ENCODE measurements at places on chromosomes 1 and 21.

DNA sequence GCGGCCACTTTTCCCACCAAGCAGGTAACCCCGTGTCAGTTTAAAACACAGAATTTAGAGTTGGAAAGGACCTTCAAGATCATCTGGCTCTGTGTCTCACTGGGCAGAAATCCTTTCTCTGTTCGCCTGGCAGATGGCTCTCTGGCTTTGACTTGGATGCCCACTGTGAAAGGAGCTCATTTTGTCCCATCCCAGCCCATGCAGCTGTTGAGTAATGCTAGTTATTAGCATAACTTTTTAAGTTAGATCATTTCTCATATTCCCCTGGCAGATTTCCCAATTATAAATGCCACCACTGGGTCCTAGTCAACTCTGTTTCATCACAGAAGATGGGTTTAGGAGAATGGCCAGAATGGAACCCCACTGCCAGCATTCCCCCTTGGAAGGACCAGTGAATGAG lies 55.9 kb downstream of the SLC35F3 start:
- no peak for DNase-seq

GRCh38 chr1:180586671-180587155 lies 27.9 kb downstream of the OVAAL start:
- no peak for DNase-seq

DNA sequence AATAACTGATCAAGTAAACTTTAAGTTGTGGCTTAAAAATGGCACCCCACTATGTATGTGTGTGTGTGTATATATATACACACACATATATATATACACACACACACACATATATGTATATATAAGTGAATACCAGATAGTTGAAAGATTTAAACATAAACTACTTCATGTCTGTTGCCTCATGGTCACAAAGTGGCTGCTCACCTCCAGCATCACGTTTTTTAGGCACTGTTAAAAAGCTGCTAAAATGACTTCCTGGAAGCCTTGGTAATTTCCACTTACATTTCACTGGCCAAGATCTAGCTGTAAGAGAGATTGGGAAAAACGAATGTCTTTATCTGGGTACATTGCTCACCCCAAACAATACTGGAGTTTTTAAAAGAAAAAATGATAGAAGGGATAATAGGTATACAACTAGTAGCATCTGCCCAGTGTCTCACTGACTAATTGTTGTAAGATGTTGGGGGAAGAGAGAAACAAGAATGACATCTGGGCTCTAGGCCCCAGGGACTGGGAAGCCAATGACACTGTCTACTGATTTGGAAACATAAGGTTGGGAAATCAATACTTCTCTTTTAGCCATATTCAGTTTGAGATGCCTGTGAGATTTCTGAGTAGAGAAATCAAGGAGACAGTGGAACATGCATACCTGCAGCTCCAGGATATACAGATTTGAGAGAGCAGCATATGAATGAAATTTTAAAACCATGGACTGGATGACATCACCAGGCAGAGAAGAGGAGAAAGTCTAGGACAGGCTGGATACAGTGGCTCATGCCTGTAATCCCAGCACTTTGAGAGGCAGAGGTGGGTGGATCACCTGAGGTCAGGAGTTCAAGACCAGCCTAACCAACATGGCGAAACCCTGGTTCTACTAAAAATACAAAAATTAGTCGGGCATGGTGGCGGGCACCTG lies 42.8 kb downstream of the CLDN14 start:
- DNase-seq, result no peak

DNA sequence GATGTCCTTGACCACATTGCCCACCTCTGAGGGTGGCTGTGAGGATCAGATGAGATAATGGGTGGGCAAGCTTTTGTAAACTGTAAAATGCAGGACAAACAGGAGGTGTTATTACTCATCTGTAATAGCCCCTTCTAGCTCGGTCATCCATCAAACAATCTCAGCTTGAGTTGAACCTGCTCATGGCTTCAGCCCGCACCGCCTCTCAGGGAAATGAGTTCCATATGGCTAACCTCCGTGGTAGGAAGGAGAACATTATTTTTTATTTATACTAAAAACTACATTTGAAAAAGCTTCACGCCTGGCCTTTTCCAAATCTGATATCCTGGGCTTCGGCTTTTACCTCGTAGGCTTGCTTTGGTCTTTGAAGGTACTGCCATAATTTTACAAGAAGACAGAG lies 116.2 kb upstream of the USP24 start:
- DNase-seq, result no peak

DNA sequence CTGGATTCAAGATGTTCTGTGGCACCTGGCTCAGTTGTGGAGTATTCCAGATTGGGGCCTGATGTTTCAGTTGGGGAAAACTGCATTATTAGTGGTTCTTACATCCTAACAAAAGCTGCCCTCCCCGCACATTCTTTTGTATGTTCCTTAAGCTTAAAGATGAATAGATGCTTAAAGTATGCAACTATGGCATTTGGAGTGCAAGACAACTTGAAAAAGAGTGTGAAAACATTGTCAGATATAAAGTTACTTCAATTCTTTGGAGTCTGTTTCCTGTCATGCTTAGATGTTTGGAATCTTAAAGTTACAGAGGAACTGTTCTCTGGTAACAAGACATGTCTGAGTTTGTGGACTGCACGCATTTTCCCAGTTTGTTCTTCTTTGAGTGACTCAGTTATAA lies 7.2 kb downstream of the FPGT start:
- DNase-seq, result no peak

DNA sequence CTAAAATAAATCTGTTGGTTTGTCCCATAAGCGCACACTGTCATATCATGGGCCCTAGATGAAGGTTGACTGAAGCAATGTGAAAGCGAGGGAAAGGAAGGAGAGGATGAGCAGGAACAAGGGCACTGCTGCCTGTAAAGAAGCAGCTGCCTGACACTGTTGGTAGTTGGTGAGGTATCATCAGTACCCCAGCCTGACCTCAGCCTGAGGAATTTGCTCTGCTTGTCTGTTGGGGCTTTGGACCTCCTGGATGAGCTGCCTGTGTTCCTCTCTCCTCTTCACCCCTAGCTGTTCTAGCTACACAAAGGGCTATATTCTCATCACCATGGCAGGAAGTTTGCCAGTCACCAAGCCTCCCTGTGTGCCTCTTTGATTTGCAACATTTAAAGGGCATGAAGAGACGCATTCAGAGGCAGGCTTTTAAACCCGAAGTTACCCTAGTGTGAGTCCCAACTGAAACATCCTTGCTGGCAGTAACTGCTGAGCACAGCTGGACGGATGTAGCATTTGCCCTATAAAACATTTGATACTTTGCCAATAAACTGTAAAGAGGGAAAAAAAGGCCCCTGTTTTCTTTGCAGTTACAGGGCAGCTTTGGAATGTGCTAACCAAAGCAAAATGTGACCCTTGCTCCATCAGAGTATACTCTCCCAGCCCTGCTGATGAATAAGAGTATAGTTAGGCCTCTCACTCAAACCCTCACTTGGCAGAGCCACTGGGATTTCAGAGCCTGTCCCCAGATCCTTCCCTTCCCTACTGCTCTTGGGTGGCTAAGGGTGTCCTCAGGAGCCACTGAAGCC lies 22.2 kb upstream of the SPATA6 start:
- DNase-seq, result no peak

GRCh38 chr1:163523375-163524029 lies 201.7 kb downstream of the NUF2 start:
- no peak for DNase-seq

- DNase-seq, result no peak
These were observed 65.8 kb downstream of the MEGF6 start for GRCh38 chr1:3545363-3546047.

DNA sequence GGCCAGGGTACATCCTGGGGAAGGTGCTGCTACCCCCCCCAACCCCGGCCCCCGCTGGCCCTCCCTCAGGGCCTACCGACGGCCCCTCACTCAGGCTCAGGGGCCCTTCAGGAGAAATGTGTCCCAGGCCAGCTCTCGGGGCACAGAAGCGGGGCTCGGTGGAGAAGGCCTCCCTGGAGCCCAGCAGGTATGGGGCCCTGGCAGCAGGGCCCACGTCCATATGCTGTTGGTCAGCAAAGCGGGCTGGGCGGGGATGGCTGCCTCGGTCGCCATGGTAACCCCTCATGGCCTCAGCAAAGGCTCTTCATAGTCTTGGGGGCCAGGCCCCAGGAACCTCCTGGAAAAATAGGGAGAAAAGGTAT lies 24.4 kb downstream of the DLGAP3 start:
- DNase-seq, result no peak

DNA sequence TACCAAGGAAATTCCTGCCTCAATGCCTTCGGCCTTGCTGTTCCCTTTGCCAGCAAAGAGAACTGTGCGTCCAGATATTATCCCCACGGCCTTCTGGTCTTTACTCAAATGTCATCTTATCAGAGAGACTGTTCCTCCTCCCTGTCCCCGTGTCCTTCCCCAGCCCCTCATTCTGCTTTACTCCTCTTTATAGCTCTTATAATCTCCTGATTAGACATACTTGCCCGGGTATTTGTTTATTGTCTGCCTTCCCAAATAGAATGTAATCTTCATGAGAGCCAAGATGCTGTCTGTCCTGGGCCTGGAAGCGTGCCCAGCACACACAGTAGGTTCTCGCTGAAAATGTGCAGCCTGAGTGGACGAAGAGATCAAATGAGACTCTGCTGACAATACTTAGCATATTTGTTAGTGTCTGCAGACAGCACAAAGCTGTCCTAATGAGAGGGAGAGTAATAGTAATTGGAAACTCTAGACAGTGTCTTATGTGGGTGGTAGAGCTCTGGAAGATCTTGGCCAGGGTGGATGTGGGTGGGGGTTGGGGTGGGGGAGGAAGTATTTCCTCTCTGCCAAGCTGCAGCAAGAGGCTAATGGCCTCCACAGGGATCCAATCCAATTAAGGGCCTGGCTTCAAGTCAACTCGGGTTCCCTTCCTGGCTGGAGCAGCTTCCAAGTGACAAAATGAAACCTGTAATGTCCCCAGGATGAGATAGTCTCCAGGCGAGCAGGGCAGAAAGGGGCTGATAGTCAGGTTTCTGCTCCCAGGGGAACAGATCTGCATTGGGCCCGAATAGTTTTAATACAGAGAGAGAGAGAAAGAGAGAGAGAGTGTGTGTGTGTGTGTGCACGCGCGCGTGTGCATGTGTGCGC lies 9.5 kb upstream of the CLIC4 start:
- no peak for DNase-seq

DNA sequence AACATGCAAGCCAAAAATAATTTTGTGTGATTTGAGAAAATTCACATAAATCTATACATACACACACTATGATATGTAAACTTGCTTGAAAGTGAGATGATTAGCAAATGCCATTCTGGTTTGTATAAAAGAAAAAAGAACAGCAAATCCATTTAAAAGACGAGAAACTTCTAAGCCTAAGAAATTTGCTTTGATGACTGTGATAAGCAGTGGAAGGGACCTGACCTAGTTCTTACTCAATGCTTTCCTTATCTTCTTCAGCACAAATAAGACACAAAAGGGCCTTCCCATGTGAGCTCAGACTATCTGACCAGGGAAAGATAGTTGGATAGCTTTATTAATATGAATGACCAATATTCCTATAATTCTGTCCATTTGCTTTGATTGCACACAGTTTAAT lies 25.3 kb upstream of the NMNAT2 start:
- no peak for DNase-seq

GRCh38 chr1:20493839-20494608 lies 8.0 kb upstream of the CAMK2N1 start:
- DNase-seq, result peak; percentile 61

DNA sequence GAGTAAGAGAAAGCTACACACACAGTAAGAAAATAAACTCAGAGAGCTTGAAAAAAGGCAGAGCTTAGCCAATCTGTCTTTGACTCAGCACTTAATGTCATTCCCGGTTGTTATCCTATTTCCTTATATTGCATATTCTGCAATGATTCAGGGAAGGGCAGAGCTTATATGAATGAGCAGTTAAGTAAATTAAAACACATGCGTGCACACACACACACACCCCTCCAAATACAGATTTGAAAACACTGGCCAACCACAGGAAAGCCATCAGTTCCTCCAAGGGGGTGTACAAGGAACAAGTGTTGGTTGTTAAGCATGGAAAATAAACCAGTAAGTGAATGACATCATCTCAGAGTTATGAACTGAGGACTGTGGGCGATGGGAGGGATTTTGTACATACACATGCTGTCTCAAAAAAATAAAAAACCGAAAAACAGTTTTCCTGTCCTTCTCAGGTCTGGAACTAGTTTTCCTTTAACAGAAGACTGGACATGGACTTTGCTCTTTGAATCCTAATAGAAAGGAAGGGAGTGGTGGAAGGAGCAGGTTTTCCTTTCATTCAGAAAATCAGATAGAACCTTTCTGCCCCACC lies 1.0 kb downstream of the IQGAP3 start:
- DNase-seq, result no peak

DNA sequence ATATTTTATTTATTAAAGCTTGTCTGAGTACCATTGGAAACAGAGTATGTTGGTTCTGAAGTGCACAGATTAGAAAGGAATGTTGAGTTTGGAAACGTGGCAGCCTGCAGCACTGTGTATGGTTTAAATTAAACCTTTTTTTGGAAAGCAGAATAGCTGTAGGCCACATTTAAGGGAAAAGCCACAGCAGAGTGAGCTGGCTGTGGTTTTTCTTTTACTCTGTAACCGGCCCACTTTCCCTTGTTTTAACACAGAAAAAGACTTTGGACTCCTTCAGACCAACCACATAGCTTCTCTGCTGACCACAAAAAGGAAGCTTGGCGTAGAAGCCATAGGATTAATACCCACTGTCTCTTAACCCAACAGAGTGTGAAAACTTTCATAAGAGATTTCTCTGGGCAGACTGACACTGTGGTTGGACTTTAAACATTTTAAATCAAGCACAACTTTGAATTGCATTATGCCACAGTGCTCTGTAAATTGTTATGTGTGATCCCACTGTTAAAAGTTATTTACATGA lies 75.2 kb downstream of the NFIA start:
- no peak for DNase-seq

GRCh38 chr1:5585256-5585655 lies 407.0 kb downstream of the NPHP4 start:
- no peak for DNase-seq

- DNase-seq, result no peak
These were observed 28.9 kb upstream of the RBM15 start for GRCh38 chr1:110310300-110310699.

Data from activated CD4-positive, CD25-positive, alpha-beta regulatory T cell (primary cell).